ENCODE measurements at places on chromosomes 12 and 14.

DNA sequence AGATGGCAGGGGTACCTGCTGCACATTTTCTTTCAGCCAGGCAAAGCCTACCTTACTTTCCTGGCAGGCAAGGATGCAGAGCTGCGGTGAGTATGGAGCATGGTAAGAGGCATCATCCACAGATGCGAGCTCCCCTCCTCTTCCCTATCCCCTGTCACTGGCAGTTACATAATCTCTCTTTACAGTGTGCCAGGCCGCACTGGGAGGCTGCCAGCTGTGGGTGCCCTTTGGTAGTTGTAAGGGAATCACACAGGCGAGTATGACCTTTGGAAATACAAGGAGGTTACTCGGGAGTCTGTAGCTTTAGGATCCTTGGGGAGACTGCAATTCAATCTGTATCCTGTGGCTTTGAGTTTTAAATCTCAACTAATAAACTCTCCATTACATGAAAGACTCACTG is 132.5 kb downstream of the KTN1 start:
- DNase-seq: no peak

GRCh38 chr14:104722938-104723650 is 935 bp upstream of the ADSS1 start:
- no peak for DNase-seq

DNA sequence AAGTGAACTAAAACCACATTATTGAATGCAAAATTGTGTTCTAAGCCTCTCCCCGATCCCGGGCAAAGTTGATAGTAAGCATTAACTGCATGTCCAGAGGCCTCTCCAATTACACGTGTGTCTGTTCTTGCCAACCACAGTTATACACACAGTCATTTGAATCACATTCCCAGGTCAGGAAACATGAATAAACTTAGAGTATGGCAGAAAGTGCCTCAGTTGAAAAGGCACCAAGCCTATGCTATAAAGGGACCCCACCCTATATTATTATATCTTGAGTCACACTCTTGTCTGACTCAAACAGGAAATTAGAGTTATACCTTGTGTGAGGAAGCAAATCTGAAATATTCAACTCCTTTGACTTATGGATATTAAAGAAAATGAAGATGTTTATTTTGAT is 128.3 kb upstream of the STXBP6 start:
- DNase-seq: no peak

DNA sequence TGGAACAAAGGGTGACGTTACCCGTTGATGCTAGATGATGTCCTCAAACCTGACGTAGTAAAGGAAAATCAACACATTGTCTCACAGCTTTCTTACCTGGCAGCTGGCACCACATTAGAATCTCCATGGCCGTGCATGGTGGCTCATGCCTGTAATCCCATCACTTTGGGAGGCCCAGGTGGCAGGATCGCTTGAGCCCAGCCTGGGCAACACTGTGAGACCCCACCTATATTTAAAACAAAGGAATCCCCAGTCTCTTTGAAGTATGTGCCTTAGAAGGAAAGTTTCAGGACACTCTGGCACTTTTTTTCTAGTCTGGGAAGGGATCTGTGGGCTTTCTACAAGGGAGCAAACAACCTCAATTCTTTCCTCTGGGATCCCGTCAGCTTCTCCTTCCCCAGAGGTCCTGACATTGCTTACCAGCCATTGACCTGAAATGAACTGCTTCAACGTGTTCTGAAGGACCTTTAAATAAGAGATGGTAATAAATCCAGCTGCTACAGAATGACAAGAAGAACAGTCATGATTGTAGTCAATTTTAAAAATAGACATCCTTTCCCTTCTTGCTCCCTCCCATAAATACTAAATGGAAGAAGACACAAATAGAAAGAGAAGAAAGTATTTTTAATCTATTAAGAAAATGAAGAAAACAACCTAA is 33.7 kb upstream of the TTC7B start:
- no peak for DNase-seq

DNA sequence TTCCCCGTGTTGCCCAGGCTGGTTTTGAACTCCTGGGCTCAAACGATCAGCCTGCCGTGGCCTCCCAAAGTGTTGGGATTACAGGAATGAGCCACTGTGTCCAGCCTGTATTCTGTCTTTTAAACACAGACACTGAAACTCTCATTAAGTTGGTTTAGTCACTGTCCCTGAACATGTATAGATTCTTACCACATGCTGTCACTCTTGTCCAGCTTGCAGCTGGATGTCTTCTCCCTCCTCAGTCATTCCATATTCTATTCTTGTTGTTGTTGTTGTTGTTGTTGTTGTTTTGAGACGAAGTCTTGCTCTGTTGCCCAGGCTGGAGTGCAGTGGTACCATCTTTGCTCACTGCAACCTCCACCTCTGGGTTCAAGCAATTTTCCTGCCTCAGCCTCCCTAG is 12.3 kb upstream of the ATP5MC2 start:
- no peak for DNase-seq

- DNase-seq: no peak
These were observed 96.2 kb upstream of the BMP4 start for GRCh38 chr14:54052696-54053385.

GRCh38 chr12:53791735-53792326 is 40.1 kb upstream of the CISTR start:
- DNase-seq: no peak

DNA sequence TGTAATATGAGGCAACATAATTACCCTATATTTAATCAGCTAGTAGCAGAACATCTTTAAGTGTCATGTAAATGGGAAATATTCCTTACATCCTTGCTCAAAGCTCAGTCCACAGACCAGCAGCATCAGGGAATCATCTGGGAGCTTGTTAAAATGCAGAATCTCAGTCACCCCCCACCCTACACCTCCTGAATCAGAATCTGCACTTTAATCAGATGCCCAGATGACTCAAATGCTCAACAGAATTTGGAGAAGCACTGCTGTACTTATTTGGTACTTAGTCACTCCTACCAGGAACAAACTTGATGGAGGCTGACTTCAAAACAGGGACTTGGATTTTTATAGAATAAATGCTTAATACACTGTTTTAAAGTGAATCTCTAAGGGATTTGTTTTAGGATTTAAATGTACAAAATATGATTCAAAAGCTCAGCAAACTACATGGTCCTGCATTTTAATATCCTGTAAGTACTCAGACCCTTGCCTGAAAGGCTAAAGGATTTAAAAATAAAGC is 96.5 kb downstream of the ARMH4 start:
- DNase-seq: no peak

- DNase-seq: no peak
These were observed 172.4 kb upstream of the NTF3 start for GRCh38 chr12:5259523-5259922.

DNA sequence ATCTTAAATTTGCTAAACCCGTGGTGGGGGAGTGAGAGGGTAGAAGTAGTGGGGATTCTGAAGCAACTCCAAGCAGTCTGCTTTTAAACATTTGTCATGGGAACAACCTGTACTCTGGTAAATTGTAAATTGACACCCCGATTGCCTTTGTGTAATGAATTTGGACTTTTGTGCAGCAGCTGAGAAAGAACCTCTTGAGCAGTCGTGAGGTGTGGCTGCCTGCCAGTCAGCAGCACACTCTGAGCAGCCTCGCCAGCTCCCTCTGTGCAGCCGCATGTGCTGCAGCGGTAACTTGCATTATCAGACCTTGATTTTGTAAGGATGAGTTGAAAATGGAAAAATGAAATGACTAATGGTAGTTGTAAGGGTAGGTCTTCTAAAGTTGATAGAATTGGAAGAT is 74.3 kb downstream of the SUSD6 start:
- no peak for DNase-seq

Data from hepatic stellate cell (primary cell).